ENCODE measurements at places on chromosomes 5 and 9.

DNA sequence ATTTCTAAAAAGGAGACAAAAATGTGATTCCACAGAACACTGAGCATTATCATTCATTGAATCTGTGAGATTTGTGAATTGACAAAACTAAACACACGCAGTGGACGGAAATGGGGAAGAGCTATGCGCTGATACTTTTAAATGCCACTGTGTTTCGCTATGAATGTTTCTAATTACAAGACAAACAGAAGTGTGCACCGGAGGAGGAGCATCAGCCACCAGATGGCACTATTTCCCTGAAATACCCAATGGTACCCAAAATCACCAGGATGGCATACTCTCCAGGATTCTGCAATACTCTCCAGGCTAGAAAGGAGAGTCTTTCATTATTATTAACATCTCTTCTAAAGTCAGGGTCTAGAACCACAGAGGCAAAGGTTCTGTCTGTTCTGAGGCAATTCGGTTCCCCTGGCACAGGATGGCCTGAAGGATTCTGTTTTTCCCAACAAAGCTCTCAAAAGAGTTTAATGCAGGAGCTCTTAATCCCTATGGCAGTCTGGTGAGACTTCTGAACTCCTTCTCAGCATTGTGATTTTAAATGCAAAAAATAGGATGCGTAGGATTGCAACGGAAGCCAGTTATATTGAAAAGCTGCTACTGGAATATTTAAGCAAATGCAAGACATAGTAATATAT is 13.8 kb upstream of the PUM3 start:
- no peak for DNase-seq

DNA sequence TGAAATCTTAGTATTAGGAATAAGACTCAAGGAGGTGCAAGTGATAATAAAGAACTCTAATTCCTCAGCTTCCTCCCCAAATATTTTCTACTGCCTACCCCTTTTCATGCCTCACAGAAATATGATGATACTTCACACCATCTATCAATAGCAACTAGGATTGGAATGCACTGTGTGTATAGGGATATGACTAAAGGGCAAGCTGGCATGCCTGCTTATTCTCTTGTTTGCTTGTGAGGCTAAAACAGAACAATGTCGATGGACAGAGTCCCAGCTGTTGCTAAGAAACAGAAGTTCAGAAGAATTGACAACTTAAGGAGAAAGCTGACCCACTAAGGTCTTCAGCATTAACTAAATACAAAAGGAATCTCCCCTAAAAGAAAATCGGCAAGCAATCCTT is 9.7 kb upstream of the CHD1 start:
- DNase-seq = no peak

DNA sequence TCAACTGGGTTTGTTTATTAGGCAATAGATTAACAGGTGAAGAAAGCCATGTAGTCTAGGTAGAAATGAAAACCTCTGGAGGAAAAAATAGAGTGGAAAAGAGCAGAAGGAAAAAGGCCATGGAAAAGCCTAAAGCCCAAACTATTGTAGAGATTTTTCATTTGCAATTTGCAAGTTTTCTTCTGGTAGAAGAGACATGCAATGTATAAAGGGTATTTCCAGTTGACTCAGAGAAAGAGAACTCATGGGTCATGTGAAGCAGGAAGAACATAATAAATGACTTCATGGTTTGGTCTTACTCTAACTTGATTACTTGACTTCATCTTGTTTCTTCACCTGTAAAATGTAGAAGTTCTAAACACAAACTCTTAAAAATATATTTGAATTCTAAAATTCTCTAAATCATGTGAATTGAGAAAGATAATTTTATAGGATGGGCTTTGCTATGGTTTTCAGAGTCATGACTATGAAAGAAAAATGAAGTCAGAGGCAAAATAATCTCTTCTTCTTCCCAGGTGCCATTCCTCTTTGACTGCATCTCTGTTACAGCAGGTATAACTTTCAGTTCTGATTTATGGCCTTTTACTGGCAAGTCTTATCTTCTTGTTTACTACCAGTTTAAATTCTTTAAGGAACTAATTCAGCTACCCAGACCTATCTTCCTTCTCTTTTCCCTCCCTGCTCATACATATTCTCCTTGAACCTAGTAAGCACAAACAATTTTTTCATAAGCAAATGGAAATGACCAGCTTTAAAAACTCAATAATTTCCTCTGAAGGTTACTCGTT is 47.7 kb upstream of the TMC1 start:
- no peak for DNase-seq

DNA sequence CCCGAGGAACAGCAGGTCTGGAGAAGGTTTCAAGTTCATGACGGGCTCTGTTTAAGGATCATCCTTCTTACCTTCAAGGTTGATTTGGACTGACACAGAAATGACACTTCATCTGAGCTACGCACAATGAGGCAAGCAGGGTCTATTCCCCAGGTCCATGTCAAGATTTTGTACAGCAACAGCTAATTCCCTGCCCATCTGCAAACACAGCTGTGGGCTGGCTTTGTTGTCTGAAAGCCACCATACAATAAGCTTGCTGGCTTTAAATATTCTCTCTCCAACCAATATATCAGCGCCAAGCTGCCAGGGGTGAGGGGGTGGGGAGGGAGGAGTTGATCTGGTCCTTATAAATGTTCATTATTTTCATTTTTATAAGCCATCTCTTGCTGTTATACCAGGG is 92.0 kb downstream of the OTULIN start:
- DNase-seq = no peak

All from stimulated activated CD8-positive, alpha-beta memory T cell treated with anti-CD3 and anti-CD28 coated beads, Interleukin-12 subunit alpha, Interleukin-12 subunit beta, amount 100 ng/mL, for 4 hours (primary cell).